ENCODE measurements at places on chromosomes 7 and 10.
A peak's percentile ranks its signal among the peaks of the same experiment; 100 is the strongest.

GRCh38 chr7:50197549-50197948, 104.5 kb upstream of the ZPBP start:
- DNase-seq = no peak

DNA sequence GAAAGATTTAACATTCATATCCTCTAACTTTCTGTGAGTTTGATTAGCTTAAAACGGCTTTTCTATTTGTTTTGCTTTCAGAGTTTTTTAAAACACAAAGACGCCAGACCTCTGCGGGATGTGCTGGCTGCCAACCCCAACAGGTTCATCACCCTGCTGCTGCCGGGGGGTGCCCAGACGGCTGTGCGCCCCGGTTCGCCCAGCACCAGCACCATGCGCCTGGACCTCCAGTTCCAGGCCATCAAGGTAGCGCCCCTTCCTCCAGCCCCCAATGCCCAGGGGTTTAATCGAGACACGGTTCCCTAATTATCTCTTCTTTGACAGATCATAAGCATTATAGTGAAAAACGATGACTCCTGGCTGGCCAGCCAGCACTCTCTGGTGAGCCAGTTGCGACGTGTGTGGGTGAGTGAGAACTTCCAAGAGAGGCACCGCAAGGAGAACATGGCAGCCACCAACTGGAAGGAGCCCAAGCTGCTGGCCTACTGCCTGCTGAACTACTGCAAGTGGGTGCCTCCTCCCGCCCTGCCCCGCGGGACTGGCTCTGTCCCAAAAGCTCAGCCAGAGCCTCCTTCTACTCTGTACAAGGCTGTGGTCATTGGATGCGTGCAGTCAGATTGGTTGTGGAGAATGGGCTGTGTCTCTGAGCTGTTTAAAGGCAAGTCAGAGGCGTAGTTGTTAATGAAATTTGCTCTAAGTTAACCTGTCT, 71.2 kb downstream of the TRRAP start:
- DNase-seq = no peak

GRCh38 chr7:92698237-92698841, 108.1 kb upstream of the FAM133B start:
- no peak for DNase-seq

GRCh38 chr10:32891261-32891660, 66.8 kb downstream of the ITGB1 start:
- DNase-seq = no peak

GRCh38 chr7:50699143-50699542, 83.6 kb downstream of the GRB10 start:
- DNase-seq = no peak

GRCh38 chr10:123458933-123459332, 207.2 kb upstream of the GPR26 start:
- no peak for DNase-seq

GRCh38 chr7:29565982-29566746, 2.5 kb downstream of the PRR15 start:
- no peak for DNase-seq

DNA sequence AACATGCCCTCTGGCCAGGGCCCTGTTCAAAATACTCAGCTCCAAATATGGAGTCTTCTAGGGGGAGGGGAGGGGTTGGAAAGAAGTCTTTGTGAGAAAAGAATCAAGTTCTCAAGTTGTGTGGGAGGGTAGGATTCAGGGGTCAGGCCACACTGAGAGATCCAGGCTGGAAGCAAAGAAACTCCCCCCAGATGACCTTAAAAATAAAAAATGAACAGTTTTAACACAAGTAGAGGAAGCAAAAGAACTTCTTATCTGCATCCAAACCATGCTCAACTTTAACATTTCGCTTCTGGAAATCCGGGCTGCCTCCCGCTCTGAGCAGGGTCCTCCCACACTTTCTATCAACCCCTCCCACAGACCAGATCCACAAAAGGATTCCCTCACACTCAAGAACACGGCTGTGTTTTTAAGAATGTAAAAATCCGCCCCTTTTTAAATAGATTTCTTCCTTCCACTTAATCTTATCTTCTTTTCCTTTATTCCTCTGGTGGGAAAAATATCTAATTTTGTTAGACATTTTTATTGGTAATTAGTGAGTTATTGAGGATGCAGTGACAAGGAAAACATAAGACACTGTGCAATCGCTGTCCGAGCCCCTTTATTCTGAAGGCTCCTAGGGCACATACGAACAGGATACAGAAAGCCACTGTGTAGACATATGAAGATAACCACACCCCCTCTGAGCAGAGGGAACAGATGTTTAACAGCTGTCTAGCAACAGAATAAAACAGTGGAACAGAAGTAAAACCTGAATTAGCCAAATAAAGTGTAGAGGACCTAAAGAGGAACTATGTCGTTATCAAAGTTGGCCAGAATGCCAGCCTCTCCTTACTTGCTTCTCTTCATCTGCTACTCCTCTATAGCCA, 43.8 kb downstream of the CYTH3 start:
- DNase-seq = peak; percentile 12

DNA sequence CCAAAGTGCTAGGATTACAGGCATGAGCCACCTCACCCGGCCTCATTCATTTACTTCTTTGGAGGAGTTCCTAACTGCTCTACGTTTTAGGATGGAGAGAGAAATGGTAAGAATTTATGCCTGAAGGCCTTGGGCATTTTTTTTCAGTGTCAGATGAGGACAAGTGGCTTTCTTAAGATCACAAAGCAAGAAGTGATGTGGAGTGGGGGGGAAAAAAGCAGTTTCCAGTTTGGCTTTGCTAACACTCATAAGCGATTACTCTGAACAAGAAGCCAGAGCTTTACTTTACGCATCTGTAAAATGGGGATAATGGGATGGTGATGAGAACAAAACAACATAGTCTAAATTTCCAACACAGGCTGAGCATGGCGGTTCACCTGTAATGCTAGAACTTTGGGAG, 2.6 kb upstream of the PPIA start:
- DNase-seq = no peak

GRCh38 chr7:51274001-51274400, 42.6 kb downstream of the COBL start:
- no peak for DNase-seq
